Sigmoid colon (tissue), 7 donors: ENCODE measurements at places on chromosomes 6 and 20. TPM values are rescaled to one million over a fixed set of nuclear protein-coding genes. Genes with fewer than 3 reads are reported as not detected.

- no peak for DNase-seq
- no peaks in the 10 kb centered on the region for H3K4me1 ChIP-seq
- peaks cover 20% of the 10 kb centered on the region for H3K36me3 ChIP-seq
Observed at GRCh38 chr6:43789447-43789846, 19.4 kb downstream of the VEGFA start.

DNA sequence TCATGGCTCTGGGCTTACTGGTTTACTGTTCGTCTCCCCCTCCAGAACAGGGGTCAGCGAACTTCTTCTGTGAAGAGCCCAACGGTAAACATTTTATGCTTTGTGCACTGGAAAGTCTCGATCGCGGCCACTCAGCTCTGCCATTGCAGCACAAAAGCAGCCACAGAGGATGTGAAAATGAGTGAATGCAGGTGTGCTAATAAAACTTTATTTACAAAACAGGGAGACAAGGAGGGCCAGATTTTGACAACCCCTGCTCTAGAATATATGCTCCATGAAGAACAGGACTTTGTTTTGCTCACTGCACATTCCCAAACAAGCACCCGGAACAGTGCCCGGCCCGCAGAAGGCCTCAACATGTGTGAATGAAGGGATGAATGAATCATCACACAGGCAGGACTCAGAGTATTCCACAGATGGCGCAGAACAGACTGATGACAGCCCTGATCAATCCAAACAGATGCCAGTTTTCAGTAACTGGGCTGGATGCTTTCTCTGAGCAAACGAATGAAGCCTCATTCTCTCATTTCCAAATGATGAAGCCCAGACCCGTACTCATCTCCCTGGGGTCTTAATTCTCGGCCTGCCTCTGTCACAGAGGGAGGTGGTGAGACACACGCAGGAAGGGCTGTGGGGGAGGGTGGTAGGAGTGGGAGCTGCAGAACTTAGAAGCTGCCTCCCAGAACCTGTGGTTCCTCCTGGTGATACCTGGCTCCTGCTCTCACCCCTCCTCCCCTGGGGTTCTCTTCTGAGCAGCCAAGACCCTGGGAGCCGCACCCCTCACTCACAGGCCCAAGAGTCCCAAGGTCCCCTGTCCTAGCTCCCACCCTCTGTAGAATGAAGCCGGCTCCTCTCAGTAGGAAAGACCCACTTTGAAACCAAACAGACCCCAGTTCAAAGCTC is 196.4 kb downstream of the PREX1 start:
- H3K27ac ChIP-seq, result no peak overlapping the region
- DNase-seq, result no peak
- H3K36me3 ChIP-seq, result no peaks in the 10 kb centered on the region
- no peaks in the 10 kb centered on the region for H3K4me1 ChIP-seq
- H3K4me3 ChIP-seq, result no peak overlapping the region
- H3K27me3 ChIP-seq, result no peaks in the 10 kb centered on the region

DNA sequence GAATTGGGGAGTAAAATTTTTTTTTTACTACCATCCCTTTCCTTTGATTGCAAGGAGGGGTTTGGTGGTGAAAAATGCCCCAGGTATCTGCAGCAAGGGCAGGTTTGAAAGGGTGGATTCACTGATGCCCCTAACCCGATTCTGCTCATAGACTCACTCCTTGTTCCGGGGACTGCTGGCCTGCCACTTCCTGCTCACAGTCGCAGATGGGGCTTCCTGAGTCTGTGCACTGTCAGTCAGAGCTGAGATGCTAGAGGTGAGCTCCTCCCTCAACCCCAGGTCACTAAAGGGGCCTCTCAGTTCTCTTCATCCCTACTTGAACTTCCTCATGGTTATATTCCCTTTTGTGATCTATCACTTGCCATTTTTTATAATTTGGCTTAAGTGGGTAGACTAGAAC is 357.9 kb downstream of the FARS2 start:
- H3K36me3 ChIP-seq, result no peaks in the 10 kb centered on the region
- no peaks in the 10 kb centered on the region for H3K4me1 ChIP-seq
- DNase-seq, result no peak
- no peak overlapping the region for H3K27ac ChIP-seq
- H3K27me3 ChIP-seq, result no peaks in the 10 kb centered on the region
- no peak overlapping the region for H3K4me3 ChIP-seq

- H3K4me1 ChIP-seq, result peaks cover 10% of the 10 kb centered on the region
- peak; percentile 91 for DNase-seq
- H3K27me3 ChIP-seq, result no peaks in the 10 kb centered on the region
- peak overlapping the region; percentile 65 for H3K27ac ChIP-seq
- no peak overlapping the region for H3K4me3 ChIP-seq
Observed at GRCh38 chr6:129130959-129131681, 248.2 kb downstream of the LAMA2 start.

DNA sequence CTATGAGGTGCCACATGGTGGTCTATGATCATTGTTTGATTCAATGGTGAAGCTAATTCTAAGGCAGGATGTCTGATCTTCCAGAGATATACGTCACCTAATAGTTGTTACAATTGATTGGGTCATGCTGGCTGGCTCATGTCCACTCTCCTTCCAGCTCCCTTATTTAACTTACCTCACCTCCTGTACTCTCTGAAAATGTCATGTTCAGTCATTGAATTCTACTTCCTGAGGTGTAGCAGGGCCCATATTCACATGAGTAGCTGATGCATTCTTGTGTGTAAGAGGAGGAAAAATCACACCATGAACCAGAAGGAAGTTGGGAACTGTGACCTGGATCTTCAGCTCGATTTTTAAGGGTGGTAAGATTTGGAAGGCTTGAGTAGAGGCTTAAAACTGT is 795.8 kb downstream of the QKI start:
- no peaks in the 10 kb centered on the region for H3K36me3 ChIP-seq
- H3K4me3 ChIP-seq, result no peak overlapping the region
- H3K4me1 ChIP-seq, result no peaks in the 10 kb centered on the region
- H3K27me3 ChIP-seq, result no peaks in the 10 kb centered on the region
- no peak for DNase-seq

The HLA-DRA gene
- polyA plus RNA-seq, result 1,090 TPM

The TDRD6 gene
- polyA plus RNA-seq, result not detected

The HLA-G gene
- polyA plus RNA-seq, result not detected

The DEFB124 gene
- polyA plus RNA-seq, result not detected
